Stomach (tissue), 19 donors: ENCODE measurements at places on chromosomes 1 and 21. TPM values are rescaled to one million over a fixed set of nuclear protein-coding genes. Genes with fewer than 3 reads are reported as not detected.

DNA sequence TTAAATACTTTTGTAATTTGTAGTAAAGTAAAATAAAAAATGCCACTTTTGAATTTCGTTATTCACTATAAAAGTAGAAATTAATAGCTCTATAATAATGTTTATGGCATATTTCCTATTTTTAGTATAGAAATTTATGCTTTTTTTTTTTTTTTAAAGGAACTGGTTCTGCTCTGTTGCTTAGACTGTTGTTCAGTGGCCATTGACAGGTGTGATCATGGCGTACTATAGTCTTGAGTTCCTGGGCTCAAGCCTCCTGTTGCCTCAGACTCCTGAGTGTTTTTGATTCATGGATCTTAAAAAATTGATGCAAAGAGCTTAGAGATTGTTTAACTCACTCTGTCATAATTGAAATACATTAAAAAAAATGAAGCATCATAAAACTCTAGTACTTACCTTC is 53.6 kb downstream of the RPS6KC1 start:
- H3K4me3 ChIP-seq = no peak overlapping the region
- no peak for DNase-seq
- no peaks in the 10 kb centered on the region for H3K27me3 ChIP-seq
- no peak overlapping the region for H3K27ac ChIP-seq
- H3K36me3 ChIP-seq = peaks cover 10% of the 10 kb centered on the region
- H3K4me1 ChIP-seq = no peaks in the 10 kb centered on the region

DNA sequence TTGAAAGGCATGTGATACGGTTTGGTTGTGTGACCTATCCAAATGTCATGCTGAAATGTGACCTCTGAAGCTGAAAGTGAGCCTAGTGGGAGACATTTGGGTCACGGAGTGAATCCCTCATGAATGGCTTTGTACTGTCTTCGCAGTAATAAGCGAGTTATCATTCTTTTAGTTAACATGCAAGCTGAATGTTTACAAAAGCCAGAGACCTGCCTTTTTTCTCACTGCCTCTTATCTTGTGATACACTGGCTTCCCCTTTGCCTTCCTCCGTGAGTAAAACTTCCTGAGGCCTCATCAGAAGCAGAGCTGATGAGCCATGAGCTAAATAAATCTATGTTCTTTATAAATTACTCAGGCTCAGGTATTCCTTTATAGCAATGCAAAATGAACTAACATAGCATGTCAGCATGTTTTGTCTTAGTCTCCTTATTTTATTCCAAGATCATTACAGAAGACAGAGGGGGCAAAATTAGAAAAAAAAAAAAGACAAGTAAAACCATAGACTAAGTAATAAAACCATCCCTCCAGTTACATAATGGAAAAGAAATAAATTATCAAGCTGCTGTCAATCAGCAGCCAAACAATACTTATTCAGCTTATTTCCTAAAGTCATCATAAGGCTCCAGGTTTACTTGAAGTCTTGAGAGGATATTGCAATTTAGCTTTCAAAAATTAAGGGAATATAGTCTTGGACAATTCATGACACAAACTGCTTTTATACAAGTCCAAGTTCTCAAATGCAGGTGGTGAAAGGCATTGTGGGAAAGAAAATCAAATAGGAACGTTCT is 12.1 kb downstream of the RGS18 start:
- no peaks in the 10 kb centered on the region for H3K27me3 ChIP-seq
- no peak for DNase-seq
- no peaks in the 10 kb centered on the region for H3K36me3 ChIP-seq
- H3K4me1 ChIP-seq = no peaks in the 10 kb centered on the region

LORICRIN gene
- not detected for polyA plus RNA-seq

DNA sequence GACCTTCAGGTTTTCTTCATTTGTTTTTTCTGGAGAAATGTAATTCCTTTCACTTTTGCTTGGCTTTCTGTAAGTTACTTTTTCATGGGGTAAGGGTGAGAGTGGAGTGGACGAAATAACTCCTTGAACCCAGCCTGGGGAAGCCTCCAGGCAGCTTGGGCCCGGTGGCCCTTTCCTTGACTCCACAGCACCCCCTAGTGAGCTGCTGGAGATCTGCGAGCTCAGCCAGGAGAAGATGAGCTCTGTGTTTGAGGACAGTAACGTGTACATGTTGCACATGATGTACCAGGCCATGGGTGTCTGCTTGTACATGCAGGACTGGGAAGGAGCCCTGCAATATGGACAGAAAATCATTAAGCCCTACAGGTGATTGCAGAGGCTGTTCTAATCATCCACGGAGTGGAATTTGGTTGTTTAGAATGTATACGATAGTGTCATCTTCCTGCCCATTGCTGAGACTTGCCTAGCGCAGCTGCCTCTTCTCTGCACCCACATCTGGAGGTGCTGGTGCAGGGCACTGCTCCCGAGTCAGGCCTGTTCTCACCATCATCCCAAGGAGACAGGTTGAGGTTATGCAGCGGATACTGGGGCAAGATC is 51.0 kb downstream of the SMYD2 start:
- H3K4me1 ChIP-seq = peaks cover 19% of the 10 kb centered on the region
- no peak overlapping the region for H3K27ac ChIP-seq
- H3K4me3 ChIP-seq = no peak overlapping the region
- peaks cover 17% of the 10 kb centered on the region for H3K36me3 ChIP-seq

COL18A1 gene
- 20.0 TPM for polyA plus RNA-seq
